Activated naive CD4-positive, alpha-beta T cell treated with anti-CD3 and anti-CD28 coated beads for 36 hours (primary cell): ENCODE measurements at places on chromosomes 1 and 21. TPM values are rescaled to one million over a fixed set of nuclear protein-coding genes. Genes with fewer than 3 reads are reported as not detected.

DNA sequence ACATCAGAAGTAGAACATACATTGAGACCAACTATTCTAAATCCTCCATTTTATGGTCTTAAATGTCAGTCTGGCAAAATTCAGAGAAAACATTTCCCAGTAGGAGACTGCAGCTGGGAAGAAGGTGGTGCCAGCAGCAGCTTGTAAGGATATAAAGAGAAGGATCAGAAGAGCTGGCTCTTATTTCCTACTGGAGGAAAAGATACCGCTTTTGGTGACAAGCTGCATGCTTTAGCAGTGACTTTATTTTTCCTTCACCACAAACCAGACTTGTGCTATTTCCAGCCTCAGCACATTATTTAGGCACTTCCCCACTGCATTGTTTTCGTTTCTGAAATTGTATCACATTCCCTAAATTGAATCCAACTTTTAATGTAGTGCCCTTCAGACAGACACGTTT, 28.4 kb downstream of the RNF11 start:
- H3K27me3 ChIP-seq, result no peaks in the 10 kb centered on the region
- H3K4me1 ChIP-seq, result peaks cover 62% of the 10 kb centered on the region
- DNase-seq, result no peak
- no peak overlapping the region for H3K4me3 ChIP-seq

DNA sequence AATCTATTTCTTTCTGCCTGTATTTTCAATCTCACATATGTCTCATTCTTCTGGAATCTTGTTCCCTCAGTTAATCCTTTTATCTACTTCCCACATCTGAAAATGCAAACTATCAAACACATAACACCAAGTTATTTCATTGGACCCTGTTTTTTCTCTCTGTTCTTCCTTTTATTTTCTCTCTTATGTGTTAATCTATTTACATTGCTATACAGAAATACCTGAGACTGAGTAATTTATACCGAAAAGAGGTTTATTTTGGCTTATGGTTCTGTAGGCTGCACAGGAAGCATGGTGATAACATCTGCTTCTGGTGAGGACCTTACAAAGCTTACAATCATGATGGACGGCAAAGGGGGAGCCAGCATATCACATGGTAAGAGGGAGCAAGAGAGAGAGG, 247.6 kb downstream of the TGFB2 start:
- no peaks in the 10 kb centered on the region for H3K4me1 ChIP-seq
- no peak for DNase-seq
- no peak overlapping the region for H3K4me3 ChIP-seq
- no peak overlapping the region for H3K27ac ChIP-seq

CSMD2 gene
- not detected for total RNA-seq

DNA sequence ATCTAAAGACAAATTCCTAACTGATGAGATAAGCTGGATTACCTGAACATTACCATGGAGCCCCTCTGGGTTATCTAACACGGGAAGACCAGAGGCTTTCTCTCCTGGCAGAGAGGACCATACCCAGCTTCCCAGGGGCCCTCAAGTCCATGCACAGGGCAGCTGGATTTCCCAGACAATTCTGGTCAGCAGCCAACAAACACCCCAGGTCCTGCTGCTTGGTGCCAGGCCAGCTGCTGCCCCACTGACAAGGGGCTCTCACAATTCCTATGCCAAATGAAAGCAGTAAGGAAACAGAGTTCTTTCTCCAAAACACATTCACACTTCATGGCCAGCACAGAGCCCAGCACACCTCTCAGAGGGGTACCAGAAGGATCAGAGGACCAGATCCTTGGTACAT, 114.2 kb downstream of the HLCS start:
- H3K36me3 ChIP-seq, result no peaks in the 10 kb centered on the region
- no peak for DNase-seq
- no peak overlapping the region for H3K27ac ChIP-seq
- peaks cover 8% of the 10 kb centered on the region for H3K4me1 ChIP-seq
- no peak overlapping the region for H3K4me3 ChIP-seq

GRCh38 chr1:41498804-41499203, 14.3 kb upstream of the EDN2 start:
- no peak overlapping the region for H3K4me3 ChIP-seq
- H3K27me3 ChIP-seq, result peaks cover 17% of the 10 kb centered on the region
- DNase-seq, result no peak
- H3K27ac ChIP-seq, result no peak overlapping the region
- H3K4me1 ChIP-seq, result peaks cover 7% of the 10 kb centered on the region
- no peaks in the 10 kb centered on the region for H3K36me3 ChIP-seq

FAM151A gene
- total RNA-seq, result not detected

PLCH2 gene
- total RNA-seq, result 2.1 TPM

TNFSF4 gene
- 0.62 TPM for total RNA-seq

TEX38 gene
- not detected for total RNA-seq

DNA sequence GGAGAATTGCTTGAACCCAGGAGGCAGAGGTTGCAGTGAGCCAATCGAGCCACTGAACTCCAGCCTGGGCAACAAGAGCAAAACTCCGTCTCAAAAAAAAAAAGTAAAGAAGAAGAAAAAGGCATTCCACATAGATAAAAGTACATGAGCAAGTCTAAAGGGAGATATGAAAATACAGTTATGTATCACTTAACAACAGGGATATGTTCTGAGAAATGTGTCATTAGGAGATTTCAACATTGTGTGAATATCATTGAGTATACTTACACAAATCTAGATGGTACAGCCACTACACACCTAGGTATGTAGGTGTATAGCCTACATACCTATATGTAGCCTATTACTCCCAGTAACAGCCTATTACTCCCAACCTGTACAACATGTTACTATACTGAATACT, 12.7 kb downstream of the ARNT start:
- no peaks in the 10 kb centered on the region for H3K27me3 ChIP-seq
- DNase-seq, result no peak

GRCh38 chr1:42264511-42265190, 70.4 kb downstream of the FOXJ3 start:
- H3K27me3 ChIP-seq, result no peaks in the 10 kb centered on the region
- H3K4me3 ChIP-seq, result no peak overlapping the region
- peaks cover 53% of the 10 kb centered on the region for H3K4me1 ChIP-seq
- no peak for DNase-seq
- peaks cover 12% of the 10 kb centered on the region for H3K36me3 ChIP-seq

GRCh38 chr1:160925652-160926244, 28.9 kb downstream of the ITLN2 start:
- no peaks in the 10 kb centered on the region for H3K27me3 ChIP-seq
- H3K27ac ChIP-seq, result no peak overlapping the region
- no peaks in the 10 kb centered on the region for H3K36me3 ChIP-seq
- no peaks in the 10 kb centered on the region for H3K4me1 ChIP-seq

BATF3 gene
- 27.1 TPM for total RNA-seq

DNA sequence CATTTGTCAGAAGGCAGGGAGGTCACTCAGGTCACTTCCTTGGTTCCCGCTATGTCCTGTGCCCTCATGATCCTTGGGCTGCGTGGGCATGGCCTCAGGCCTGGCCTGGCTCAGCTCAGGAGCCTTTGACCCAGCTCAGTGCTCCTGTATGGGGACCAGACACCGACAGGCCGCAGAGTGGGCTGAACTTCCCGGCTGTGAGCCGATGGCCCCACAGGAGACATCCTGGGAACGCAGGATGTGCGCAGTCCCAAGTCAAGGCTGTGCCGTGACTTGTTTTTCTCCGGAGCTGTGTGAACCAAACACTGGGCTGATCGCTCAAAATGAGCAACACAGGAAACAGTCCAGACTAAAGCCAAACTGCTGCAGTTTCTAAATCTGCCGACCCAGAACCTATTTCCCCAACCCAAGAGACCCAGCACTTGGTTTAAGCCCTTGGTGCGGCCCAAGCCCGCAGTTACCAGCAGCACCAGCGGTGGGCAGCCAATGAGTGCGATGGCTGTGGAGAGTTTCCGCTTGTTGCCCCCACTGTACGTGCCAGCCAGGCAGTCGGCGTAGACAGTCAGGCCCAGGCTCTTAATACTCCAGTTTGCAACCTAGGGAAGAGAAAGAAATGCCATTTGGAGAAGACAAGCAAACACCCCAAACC, 92.3 kb upstream of the GCLM start:
- no peak overlapping the region for H3K4me3 ChIP-seq
- DNase-seq, result no peak
- H3K27ac ChIP-seq, result no peak overlapping the region
- H3K27me3 ChIP-seq, result peaks cover 4% of the 10 kb centered on the region
- H3K36me3 ChIP-seq, result no peaks in the 10 kb centered on the region
- no peaks in the 10 kb centered on the region for H3K4me1 ChIP-seq

- H3K36me3 ChIP-seq, result no peaks in the 10 kb centered on the region
- H3K4me3 ChIP-seq, result no peak overlapping the region
- no peaks in the 10 kb centered on the region for H3K4me1 ChIP-seq
Measured at GRCh38 chr1:183093786-183094298, 70.6 kb downstream of the LAMC1 start.

GRCh38 chr1:157001304-157001703, 44.2 kb downstream of the ARHGEF11 start:
- H3K36me3 ChIP-seq, result no peaks in the 10 kb centered on the region
- DNase-seq, result no peak
- H3K27me3 ChIP-seq, result no peaks in the 10 kb centered on the region
- no peak overlapping the region for H3K4me3 ChIP-seq
- H3K27ac ChIP-seq, result no peak overlapping the region

OR2G6 gene
- not detected for total RNA-seq

DNA sequence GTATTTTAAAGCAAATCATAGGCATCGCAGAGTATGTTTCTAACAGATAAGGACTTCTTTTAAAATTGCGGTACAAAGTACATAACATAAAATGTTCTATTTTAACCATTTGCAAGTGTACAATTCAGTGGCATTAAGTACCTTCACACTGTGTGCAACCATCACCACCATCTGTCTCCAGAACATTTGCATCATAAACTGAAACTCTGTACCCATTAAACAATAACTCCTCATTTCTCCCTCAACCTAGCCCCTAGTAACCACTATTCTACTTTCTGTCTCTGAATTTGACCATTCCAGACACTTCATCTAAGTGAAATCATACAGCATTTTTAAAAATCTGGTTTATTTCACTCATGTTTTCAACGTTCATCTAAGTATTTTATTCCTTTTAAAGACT, 16.6 kb upstream of the ATF3 start:
- no peaks in the 10 kb centered on the region for H3K36me3 ChIP-seq
- H3K27me3 ChIP-seq, result peaks cover 17% of the 10 kb centered on the region
- no peak for DNase-seq
- peaks cover 21% of the 10 kb centered on the region for H3K4me1 ChIP-seq
- no peak overlapping the region for H3K27ac ChIP-seq

- H3K4me3 ChIP-seq, result no peak overlapping the region
- no peaks in the 10 kb centered on the region for H3K36me3 ChIP-seq
- H3K4me1 ChIP-seq, result peaks cover 6% of the 10 kb centered on the region
- H3K27ac ChIP-seq, result no peak overlapping the region
- H3K27me3 ChIP-seq, result no peaks in the 10 kb centered on the region
Measured at GRCh38 chr1:174768949-174769348, 230.8 kb upstream of the CACYBP start.

FAAH gene
- 3.8 TPM for total RNA-seq

FCRL6 gene
- not detected for total RNA-seq

- no peaks in the 10 kb centered on the region for H3K27me3 ChIP-seq
- H3K4me3 ChIP-seq, result no peak overlapping the region
- H3K4me1 ChIP-seq, result peaks cover 2% of the 10 kb centered on the region
Measured at GRCh38 chr1:33045814-33046213, 9.1 kb upstream of the AK2 start.

DNA sequence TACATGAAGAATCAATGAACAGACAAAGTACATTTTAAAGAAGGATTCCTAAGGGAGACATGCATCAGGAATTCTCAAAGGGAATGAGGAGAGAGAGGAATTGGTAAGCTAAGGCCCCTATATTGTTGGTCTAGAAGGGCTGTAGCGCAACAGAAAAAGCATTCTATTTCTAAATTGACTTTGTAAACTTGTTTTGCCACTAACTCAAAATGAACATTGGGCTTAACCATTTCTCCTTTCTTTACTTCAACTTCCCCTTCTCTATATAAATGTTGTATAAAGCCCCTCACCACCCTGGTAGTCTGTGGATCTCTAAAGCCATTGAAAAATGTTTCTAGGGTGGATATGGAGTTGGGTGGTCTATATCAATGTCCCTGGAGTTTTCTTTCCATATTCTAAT, 20.4 kb upstream of the OR6N2 start:
- DNase-seq, result no peak
- no peak overlapping the region for H3K4me3 ChIP-seq
- peaks cover 4% of the 10 kb centered on the region for H3K4me1 ChIP-seq
- peaks cover 22% of the 10 kb centered on the region for H3K27me3 ChIP-seq
- no peaks in the 10 kb centered on the region for H3K36me3 ChIP-seq
- no peak overlapping the region for H3K27ac ChIP-seq

CNN3 gene
- 10.0 TPM for total RNA-seq

GRCh38 chr1:79811173-79811572, 804.6 kb upstream of the ADGRL4 start:
- no peak overlapping the region for H3K27ac ChIP-seq
- no peaks in the 10 kb centered on the region for H3K27me3 ChIP-seq
- DNase-seq, result no peak
- no peak overlapping the region for H3K4me3 ChIP-seq
- H3K36me3 ChIP-seq, result no peaks in the 10 kb centered on the region

DNA sequence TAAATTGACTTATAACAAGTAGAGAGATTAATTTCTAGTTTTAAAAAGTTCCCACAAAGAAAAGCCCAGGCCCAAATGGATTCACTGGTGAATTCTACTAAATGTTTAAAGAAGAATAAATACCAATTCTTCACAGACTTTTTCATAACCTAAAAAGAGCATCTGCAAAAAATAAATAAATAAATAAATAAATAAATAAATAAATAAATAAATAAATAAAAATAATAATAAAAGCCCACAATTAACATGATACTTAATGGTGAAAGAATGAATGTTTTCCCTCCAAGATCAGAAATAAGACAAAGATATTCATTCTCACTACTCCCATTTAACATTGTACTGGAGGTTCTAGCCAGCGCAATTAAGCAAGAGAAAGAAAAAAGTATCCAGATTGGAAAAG, 97.6 kb upstream of the KAZN start:
- no peak overlapping the region for H3K4me3 ChIP-seq
- no peaks in the 10 kb centered on the region for H3K36me3 ChIP-seq
- no peaks in the 10 kb centered on the region for H3K4me1 ChIP-seq
- H3K27ac ChIP-seq, result no peak overlapping the region
- DNase-seq, result no peak

CTSK gene
- total RNA-seq, result 0.84 TPM

GRCh38 chr1:39915499-39916129, 13.9 kb upstream of the MYCL start:
- no peaks in the 10 kb centered on the region for H3K27me3 ChIP-seq
- H3K4me3 ChIP-seq, result no peak overlapping the region
- H3K4me1 ChIP-seq, result peaks cover 2% of the 10 kb centered on the region
- no peak overlapping the region for H3K27ac ChIP-seq

GRCh38 chr1:183173828-183174227, 12.2 kb upstream of the LAMC2 start:
- H3K36me3 ChIP-seq, result no peaks in the 10 kb centered on the region
- no peak overlapping the region for H3K27ac ChIP-seq
- no peak for DNase-seq
- no peak overlapping the region for H3K4me3 ChIP-seq
- no peaks in the 10 kb centered on the region for H3K4me1 ChIP-seq
